ENCODE measurements at places on chromosomes 1 and 21. TPM values are rescaled to one million over a fixed set of nuclear protein-coding genes. Genes with fewer than 3 reads are reported as not detected.
A peak's percentile ranks its signal among the peaks of the same experiment; 100 is the strongest.

RGS13 gene
- 1.1 TPM for polyA plus RNA-seq

SMCP gene
- polyA plus RNA-seq = not detected

DNA sequence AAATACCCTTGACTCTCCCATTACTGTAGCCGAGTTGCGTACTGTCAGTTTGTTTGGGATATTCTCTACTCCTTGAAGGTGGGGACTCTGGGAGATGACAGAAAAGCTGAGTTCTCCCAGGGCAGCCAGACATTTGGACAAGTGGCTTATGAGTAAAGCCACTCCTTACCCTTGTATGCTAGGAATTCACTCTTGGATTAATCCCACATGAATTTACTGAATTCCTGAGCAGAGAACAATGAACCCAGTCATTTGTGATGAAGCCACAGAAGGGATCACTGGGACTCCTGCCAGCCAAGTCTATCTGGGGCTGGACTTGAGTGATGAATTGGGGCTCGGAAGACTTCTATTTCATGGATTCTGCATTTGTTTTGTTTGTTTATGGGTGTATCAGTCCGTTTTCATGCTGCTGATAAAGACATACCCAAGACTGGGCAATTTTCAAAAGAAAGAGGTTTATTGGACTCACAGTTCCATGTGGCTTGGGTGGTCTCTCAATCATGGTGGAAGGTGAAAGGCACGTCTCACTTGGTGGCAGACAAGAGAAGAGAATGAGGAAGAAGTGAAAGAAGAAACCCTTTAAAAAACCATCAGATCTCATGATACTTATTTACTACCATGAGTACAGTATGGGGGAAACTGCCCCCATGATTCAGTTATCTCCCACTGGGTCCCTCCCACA is 25.1 kb downstream of the C1orf116 start:
- DNase-seq = no peak

GRCh38 chr1:17539118-17539476 is 401 bp upstream of the ARHGEF10L start:
- no peak for DNase-seq

TEDDM1 gene
- polyA plus RNA-seq = not detected

BATF3 gene
- 3.5 TPM for polyA plus RNA-seq

DNA sequence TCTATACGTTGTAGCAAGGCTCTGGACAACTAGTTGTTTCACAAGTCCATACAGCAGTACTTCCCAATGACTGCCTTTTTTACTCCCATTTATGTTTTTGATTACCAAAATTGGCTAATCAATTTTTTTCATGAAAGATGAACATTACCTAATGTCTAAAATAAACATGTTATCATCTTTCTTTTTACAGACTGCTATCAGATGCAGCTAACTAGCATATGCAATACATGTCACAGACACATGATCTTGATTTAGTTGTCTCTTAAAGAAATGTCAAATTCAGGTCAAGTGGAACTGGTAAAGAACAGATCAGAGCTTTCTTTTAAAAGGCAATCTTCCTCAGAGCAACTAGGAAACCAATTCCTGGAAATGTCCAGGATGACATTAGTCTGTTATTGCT is 630 bp upstream of the DBT start:
- no peak for DNase-seq

DNA sequence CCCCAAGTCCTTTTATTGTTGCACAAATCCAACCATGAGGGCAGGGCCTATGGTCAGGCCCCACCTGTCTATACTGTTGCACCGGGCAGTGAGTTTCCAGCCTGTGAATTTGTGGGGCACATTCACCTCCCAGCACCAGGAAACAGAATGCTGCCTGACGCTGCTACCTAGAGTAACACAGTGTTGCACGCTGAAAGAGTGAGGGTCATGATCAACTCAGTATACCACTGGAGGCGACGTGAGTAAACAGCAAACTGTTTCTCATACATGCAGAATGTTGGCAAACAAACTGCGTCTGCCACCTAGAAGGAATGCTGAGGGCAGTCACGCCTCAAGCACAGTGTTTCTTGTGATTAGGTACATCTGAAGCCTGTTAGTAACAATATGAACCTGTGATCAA is 13.4 kb upstream of the LRRC47 start:
- no peak for DNase-seq

MCOLN2 gene
- 1.2 TPM for polyA plus RNA-seq

CACHD1 gene
- polyA plus RNA-seq = 23.8 TPM

DNA sequence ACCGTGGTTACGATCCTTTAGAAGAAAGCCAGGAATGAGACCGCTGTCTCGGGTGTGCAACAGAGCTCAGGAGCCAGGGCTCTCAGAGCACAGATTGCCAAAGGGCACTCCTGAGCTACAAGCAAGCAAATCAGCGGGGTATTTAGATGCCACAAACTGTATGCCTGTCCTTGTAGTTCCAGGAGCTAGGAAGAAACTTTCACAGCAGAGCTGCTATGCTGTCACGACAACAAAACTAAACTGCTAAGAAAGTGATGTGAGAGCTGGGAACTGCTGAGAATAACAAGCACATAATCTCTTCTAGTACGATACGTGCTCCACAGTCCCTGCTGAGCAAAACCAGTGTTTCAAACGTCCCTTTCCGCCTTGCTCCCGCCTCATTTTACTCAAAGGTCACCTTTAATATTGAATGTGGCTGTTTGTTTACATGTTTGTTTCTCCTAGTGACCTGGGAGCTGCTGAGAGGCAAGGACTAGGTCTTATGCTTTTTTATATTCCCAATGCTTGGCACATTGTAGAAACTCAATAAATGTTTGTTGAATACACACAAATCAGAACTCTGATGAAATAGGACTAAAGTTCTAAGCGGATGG is 14.7 kb downstream of the GREM2 start:
- DNase-seq = peak; percentile 10

DNA sequence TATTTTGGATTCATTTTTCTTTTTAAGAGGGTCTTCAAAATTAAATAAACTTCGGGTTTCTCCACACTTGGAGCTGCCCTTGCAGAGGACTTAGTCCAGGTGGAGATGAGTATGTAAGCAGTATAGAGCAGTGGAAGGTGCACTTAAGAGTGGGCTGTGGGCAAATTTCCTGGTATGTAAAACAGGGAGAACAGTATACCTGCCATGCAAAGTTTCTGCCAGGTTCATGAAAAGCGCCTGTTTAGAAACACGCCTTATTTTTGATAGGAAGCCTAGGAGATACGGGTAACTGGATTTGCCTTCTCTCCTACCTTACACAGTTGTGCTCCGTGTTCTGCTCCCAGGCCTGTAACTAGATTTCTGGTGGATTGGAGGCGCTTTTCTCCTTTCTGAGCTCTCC is 1.2 kb downstream of the KDM4A start:
- DNase-seq = no peak

CRABP2 gene
- polyA plus RNA-seq = 195 TPM

GRCh38 chr21:15379776-15380175 is 315.0 kb upstream of the NRIP1 start:
- no peak for DNase-seq

DCST1 gene
- polyA plus RNA-seq = not detected

EPHX1 gene
- 138 TPM for polyA plus RNA-seq

SAMSN1 gene
- polyA plus RNA-seq = 0.82 TPM

GIPC2 gene
- 16.9 TPM for polyA plus RNA-seq

DNA sequence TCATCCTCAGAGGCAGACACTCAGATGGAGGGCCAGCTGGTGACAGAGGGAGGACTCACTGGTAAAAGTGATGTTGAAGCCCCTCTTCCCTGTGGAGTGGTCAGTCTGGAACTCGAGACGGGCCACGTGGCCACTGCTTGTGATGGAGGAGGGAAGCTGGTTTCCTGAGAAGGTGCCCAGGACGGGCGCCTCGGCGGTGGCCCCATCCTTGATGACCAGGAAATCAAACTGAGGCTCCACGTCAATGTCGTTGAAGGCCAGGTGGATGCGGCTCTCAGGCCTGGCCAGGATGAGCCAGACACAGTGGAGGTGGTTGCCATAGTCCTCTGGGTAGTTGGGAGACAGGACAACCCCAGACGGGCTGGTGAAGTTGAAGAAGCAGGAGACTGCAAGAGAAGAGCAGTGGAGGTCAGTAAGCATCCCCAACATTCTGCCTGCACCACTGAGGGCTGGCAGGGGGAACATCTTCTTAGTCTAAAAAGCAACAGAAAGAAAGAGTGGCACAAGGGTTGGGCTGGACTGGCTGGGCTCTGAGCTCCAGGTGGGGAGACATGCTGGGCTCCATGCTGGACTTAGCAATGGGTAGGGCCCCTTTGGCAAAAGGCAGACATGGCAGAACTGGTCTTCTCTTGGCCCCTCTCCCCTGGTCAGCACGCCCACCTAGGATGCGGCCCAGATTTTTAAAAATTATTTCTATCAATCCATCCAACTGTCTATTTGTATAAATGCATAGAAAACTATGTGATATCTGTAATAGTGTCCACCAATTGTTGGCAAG is 120.5 kb upstream of the HMGB4 start:
- no peak for DNase-seq

NCAM2 gene
- 1.7 TPM for polyA plus RNA-seq

- no peak for DNase-seq
These were observed 5.6 kb downstream of the PRCC start for GRCh38 chr1:156772728-156773497.

KCNQ4 gene
- polyA plus RNA-seq = not detected

DNA sequence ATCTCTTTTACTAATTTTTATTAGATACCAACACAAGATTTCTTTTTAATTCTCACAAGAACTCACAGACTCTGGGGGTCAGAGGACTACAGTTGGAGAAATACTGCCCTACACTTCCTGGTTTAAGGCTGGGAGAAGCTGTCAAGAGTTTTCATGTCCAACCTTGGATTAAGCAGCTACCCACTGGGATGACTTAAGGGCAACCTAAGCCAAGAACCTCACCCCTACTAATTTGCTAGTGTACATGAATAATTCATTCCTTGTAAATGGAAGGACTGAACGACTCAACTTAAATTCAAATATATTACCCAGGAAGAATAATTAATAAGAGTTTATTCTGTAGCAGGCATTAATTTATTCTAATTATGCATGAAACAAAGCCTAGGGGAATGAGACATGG is 182.3 kb upstream of the C1orf105 start:
- no peak for DNase-seq

GRCh38 chr1:117124661-117125060 is 3.1 kb upstream of the TRIM45 start:
- DNase-seq = no peak

GRCh38 chr21:25983745-25984144 is 186.8 kb downstream of the APP start:
- no peak for DNase-seq

- DNase-seq = no peak
These were observed 7.2 kb upstream of the RNU1-1 start for GRCh38 chr1:16521288-16521583.

- no peak for DNase-seq
These were observed 7.1 kb downstream of the COL6A1 start for GRCh38 chr21:45988366-45989347.

TNFRSF8 gene
- polyA plus RNA-seq = not detected

DNA sequence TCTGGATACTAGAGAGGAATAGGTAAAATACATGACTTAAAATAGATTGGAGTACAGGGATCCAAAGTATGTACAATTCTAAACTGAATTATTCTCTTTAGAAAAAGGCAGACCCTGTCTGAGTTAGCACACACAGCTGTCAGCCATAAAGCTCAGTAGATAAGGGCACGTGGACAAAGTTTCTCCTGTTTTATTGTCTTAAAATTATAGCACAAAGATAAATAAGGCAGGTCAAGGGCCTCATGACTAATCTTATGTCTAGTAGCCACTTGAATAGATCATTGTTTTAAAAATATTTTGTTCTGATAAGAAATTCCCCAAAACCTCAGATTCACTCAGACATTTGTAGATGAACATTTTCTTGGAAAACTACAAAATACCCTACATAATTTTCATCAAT is 205.2 kb downstream of the ZP4 start:
- peak; percentile 21 for DNase-seq

DNA sequence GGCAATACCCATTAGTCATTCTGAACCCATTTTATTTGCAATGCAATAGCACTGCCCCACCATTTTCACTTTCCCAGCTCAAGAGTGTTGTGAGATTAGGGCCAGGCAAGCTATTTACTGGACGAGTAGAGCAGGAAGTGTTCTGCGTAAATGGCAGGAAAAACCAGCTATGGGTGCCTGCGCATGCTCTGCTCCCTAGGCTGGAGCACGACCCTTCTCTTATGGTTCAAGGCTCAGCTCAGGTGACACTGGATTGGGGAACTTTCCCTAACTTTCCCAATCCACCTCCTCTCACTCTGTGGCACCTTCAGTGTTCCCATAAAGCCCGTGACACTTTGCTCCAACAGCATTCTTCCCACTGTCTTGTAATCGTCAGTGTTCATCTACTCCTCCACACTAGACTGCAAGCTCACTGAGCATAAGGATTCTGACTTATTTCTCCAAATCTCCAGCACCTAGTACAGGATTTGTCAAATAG is 3.6 kb upstream of the MAN1A2 start:
- DNase-seq = no peak

SERPINC1 gene
- polyA plus RNA-seq = 53.5 TPM

DNA sequence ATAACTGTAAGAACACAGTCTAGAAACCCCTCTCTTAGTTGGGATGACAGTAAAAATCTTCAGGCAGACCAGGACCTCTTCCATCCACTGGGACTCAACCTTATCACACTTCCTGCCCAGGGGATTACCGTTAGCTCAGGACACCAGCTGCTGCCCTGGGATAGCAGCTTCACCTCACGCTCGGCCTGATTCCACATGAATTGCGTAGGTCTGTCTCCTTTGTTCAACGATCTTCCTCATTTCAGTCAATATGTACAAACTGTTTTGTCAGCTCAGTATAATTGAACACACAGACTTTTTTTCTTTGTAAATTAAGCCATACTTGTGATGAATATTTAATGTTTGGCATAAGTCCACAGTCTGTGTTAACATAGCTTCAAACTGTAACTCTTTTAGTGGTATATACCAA is 290.4 kb downstream of the GRIK1 start:
- DNase-seq = no peak

- DNase-seq = peak; percentile 44
These were observed 25.9 kb downstream of the S100A6 start for GRCh38 chr1:153509729-153510354.

- DNase-seq = no peak
These were observed 27.2 kb downstream of the CTTNBP2NL start for GRCh38 chr1:112423207-112423606.
